Muscle of arm (tissue), 14 donors: ENCODE measurements at places on chromosomes 11 and 22. TPM values are rescaled to one million over a fixed set of nuclear protein-coding genes. Genes with fewer than 3 reads are reported as not detected.

- DNase-seq: no peak
Observed at GRCh38 chr11:133965031-133965601, 8.3 kb upstream of the IGSF9B start.

Gene ZFTA
- polyA plus RNA-seq: 27.3 TPM

DNA sequence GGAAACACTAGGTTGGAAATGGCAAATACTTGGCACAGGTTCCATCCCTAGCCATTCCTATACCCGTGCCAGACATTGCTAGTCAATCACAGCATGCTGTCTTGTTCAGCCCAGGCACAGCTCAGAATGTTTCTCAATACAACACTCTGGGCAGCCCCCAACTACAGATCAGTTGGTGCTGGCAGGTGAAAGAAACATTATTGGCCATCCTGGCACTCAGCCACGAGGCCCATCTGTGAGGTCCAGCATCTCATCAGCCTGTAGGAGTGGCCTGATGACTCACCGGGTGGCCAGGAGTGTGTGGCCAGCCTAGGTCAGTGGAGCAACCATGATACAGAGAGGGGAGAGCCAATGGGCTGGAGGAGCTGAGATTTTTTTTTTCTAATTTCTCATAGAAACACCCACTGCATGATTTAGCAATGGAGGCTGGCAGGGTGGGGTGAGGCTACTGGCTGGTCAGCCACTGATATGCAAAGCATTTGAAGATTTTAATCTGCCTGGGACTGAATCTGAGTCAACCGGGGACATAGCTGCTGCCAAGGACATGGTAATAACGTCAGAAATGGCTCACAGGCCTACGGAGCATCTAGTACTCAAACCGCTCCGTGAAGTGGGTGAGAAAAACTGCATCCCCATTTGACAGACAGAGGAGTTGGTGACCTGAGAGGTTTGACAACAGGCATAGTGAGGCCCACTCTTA, 5.4 kb downstream of the MYO18B start:
- DNase-seq: no peak

Gene FGF19
- polyA plus RNA-seq: 5.2 TPM

GRCh38 chr22:45298934-45299505, 10.7 kb upstream of the FAM118A start:
- no peak for DNase-seq

Gene TNNT3
- 4,816 TPM for polyA plus RNA-seq

DNA sequence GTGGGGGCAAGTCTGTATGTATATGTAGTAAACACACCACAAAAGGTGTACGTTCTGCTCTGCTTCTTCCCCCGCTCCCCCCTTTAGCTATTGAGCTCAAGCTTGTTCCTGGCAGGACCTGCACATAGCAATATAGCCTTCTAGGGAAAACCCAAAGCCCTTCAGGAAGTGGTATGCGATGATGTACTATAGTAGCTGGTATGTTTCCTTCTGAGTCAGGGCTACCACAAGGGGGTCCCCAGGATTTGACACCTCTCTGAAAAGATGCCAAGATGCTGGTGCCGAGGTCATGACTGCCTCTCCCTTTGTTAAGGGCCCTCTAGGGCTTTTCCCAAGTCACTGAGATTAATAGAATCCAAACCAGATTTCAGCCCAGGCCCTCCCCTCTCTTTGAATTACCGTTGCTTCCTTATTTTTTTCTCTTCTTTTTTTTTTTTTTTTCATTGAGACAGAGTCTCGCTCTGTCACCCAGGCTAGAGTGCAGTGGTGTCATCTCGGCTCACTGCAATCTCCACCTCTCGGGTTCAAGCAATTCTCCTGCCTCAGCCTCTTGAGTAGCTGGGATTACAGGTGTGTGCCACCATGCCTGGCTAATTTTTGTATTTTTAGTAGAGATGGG, 268.4 kb downstream of the ETS1 start:
- DNase-seq: no peak

GRCh38 chr11:75470476-75471080, 37.6 kb upstream of the KLHL35 start:
- DNase-seq: no peak

DNA sequence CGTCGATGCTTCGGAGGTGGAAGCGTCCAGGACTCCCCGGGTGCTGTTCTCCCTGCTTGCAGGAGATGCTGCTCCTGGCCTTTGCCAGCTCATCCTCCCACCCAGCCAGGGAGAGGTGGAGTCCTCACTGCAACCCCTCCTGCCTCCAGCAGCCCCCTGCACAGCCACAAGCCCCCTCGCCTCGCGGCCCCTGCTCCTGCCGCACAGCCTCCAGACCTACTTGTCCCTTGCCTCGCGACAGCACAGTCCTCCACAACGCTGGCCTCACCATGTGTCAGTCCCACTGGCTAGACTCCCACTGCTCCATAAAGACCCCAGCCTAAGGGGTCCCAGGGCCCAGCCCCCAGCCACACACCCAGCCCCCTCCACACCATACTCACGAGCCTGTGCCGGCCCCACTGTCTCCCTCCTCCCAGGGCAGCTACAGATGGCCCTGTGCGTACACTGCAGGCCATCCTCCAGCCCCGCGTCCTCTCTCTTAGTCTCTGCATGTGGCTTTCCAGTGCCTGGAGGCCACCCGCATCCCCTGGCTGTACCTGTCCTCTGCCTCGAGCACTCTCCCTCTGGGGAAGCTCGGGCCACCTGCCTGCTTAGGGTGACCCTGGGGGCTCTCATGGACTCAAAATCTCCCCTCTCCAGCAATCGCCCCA, 91.5 kb downstream of the CELSR1 start:
- no peak for DNase-seq

DNA sequence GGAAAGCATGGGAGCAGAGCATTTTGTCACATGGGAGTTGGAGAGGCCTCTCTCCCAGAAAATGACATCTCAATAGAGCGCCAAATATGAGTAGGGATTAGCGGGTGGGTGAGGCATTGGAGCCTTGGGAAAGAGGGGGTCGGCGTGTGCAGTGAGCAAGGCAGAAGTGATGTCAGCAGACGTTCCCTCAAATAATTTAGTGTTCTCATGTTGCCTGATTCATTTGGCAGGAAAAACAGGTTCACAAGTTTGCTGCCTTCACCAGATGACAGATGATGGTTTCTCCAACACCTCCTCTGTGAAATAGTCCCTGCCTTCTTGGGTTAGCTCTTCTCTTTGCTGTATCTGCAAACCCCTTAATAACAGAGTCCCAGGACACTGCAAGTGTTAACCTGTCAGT, 118.5 kb upstream of the ARHGAP20 start:
- no peak for DNase-seq

Gene ACO2
- polyA plus RNA-seq: 100 TPM

- no peak for DNase-seq
Observed at GRCh38 chr11:26102325-26102724, 229.6 kb upstream of the ANO3 start.

Gene GLYAT
- polyA plus RNA-seq: not detected

DNA sequence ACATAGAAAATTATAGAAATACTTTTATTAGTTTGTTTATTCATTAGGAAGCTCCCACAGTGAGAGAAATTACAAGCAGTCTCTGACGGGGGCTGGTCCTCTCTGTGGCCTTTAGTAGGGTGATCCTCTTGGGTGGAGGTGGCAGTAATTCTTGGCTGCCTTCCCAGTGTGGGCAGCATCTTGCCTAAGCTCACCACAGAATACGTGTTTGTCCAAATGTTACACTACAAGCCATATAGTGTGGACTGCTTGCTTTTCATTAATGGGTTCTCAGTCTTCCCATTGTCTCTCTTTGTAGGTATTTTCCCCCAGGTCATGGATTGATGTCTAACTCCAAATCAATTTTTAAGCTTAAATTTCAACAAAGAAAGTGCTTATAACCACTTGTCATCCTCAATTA, 43.3 kb downstream of the ENDOD1 start:
- DNase-seq: no peak

Gene MMP27
- polyA plus RNA-seq: 0.08 TPM

DNA sequence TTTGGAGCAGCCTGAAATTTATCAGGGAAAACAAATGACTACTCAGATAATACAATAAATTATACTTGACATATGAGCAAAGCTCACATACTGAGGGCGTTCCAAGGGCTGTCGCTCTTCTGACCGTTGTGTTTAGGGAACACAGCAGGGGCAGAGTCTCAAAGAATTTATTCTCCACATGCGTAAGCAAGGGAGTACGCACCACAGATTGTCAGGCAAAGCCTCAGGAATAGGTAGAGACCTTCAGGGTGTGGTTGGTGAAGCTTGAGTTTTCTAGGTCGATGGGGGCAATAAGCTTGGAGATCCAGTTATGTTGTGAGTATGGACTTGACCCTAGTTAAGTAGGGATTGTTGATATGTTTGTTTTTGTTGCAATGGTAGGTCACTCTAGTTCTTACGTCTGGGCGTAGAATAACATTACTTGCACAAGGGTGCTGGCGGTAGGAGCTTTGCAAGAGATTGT, 830 bp downstream of the ACAT1 start:
- DNase-seq: no peak

Gene STK33
- polyA plus RNA-seq: not detected

DNA sequence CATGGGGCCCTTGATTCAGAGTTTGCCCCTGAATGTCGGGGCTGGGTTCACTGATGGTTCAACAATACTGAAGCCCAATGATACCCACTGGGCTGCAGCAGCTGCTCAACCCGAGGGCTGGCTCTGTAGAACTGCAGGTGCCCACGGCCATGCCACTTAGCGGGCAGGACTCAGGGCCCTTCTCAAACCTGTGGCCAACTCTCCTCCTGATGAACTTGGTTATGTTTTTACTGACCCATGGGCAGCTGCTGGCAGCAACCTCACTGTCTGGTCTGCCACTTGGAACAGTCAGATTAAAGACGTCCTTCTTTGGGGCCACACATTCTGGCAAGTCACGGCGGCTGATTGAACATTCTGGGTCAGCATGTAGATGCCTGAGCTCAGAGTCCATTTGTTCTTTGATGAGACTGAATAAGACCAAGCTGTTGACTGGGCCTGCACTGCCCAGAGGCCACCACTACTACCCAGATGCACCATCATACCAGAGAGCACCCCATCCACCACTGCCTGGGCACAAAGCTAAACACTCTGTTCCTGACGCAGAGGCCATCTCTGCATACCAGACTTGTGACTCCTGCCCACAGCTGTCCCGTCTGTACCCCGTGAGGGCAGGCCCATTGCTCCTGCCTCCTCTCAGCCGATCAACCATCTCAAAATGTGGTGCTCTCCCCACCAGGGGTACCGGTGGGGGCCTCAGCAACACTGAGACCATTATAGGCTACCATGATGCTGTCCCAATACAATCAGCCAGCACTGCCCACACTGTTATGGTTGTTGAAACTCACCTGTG, 67.8 kb downstream of the SHANK2 start:
- no peak for DNase-seq

DNA sequence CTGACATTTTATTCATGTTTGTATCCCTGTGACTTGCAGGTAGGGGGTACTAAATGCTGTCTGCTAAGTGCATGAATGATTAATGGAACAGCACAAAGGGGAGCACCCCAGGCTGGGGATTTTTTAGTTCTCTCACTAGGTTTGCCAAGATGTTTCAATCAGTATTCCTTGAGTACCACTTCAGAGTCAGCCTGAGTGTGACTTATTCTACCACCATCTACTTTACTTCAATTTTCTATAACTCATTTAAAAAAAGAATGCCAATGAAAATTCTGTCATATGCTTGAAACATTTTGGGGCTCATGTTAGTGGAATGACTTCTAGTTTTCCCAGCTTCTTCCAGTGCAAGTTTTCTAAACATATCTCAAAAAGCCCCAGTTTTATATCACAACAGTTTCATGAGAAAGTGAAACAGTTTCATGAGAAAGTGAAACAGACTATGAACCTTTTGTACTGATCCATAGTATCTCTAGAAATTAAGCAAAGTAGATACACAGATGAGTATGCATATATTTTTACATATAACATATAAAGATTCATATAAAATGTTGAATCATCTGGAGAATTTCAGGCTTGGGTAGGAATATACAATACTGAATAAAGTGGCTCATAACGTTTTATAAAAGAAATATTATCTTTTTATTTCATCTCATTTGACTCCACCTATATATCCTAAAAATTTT, 252.4 kb downstream of the GRM5 start:
- DNase-seq: no peak

- DNase-seq: no peak
Observed at GRCh38 chr11:67032830-67033551, 10.1 kb downstream of the SYT12 start.

- no peak for DNase-seq
Observed at GRCh38 chr11:1421291-1421690, 31.6 kb downstream of the BRSK2 start.

GRCh38 chr11:26743622-26744021, 21.8 kb upstream of the SLC5A12 start:
- no peak for DNase-seq

Gene POGLUT3
- polyA plus RNA-seq: 68.3 TPM

Gene CCDC157
- 1.8 TPM for polyA plus RNA-seq

DNA sequence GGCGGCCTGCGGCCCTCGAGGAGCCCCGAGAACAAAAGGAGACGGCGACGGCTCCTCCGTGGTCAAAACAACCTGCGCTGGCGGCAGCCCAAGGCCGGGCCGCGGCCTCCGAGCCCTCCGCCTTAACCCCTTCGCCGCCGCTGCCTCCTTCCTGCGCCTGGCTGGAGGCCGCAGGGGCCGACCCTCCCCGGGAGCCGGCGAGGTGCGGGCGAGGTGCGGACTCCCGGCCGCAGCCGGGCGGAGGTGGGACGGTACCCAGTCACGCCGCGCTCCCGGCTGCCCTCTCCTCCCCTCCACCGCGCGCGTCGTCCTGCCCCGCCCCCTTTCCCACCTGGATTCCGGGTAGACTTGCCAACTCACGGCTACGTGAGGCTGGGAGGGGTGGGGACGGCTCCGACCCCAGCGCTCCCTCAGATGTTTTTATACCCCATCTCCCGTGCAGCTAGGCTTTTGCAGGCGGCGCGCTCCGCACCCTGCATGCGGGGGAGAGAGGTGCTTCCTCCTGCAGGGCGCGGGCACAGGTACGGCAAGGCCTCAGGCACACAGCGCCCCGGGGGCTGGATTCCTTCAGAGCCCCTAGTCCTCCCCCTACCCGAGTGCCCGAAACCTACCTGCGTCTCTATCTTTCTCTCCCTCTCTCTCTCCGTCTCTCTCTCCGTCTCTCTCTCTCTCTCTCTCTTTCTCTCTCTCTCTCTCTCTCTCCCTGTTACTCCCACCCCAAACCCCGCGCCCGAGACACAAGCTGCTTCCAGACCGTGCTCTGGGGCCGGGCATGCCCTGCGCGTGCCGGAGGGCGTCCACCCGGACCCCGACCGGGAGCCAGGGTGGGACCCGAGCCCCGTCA, 2.0 kb downstream of the PDGFB start:
- no peak for DNase-seq

Gene RIC3
- polyA plus RNA-seq: not detected
